ENCODE measurements at places on chromosomes 12 and 14.

GRCh38 chr14:84959851-84960520 is 570.0 kb upstream of the FLRT2 start:
- DNase-seq = peak; percentile 3

GRCh38 chr12:3141339-3142321 is 64.5 kb downstream of the TSPAN9 start:
- no peak for DNase-seq

GRCh38 chr12:96210376-96211055 is 16.3 kb downstream of the ELK3 start:
- DNase-seq = no peak

DNA sequence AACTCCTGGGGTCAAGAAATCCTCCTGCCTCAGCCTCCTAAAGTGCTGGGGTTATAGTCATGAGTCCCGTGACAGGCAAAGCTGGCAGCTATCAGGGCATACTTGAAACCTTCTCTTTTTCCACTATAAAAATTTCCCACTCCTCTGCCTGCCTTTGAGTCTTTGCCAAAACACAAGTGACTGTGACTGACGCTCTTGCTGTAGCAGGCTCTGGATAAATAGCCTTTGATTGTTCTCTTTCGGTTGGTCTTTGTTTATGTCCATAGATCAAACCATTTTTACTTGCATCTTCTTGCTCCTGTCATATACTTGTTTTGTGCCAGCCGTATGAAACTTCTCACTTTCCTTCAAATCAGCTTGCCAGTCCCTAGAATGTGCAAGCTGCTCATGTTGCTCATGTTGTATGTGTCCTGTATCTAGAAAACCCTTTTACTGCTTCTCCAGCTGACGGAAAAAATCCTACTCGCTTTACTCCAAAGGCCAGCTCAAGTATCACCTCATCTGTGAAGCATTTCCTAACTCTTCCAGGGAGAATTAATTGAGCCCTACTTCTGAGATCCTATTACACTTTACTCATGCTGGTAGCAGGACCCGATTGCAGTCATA is 73.1 kb downstream of the RESF1 start:
- no peak for DNase-seq

- DNase-seq = no peak
Measured at GRCh38 chr14:85873006-85873405, 343.1 kb downstream of the FLRT2 start.

- DNase-seq = no peak
Measured at GRCh38 chr12:87943762-87944161, 85.4 kb downstream of the C12orf50 start.

DNA sequence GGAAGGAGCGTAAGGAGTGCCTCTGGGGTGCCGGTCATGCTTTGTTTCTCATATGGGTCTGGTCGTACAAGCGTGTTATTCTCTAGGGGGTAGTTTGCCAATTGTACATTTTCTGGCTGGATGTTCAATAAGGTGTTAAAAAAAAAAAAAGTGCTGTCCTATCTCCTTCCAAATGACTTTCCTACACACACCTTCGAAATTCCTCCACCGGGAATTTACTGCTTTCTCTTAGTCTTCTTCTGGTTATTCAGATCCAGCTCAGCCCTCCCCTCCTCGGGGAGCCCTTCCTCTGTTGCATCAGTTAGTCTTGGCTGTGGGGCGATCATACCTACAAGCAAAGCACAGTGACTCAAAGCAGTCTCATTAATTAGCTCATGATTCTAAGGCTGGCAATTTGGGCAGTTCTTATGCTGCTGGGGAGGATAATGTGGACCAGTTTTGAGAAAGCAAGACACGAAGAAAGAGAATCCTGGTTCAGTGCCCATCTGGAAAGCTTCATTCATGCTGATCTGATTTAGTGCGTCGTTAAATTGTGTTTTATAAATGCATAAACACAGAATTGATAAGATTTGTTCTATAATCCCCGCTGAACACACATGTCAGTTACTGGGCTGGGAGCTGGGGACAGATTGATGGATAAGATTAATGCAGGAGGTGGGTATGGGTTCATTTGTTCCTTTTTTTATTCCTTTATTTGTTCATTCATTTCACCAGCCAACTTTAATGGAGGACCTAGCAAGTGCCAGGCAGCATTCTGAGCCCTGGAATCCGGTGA is 9.2 kb upstream of the CLMN start:
- peak; percentile 25 for DNase-seq

Data from fibroblast of upper back skin (primary cell).